HFF-Myc (cell line): ENCODE measurements at places on chromosomes 12 and 14.

GRCh38 chr14:22870811-22871223, 723 bp upstream of the LRP10 start:
- no peak for DNase-seq

DNA sequence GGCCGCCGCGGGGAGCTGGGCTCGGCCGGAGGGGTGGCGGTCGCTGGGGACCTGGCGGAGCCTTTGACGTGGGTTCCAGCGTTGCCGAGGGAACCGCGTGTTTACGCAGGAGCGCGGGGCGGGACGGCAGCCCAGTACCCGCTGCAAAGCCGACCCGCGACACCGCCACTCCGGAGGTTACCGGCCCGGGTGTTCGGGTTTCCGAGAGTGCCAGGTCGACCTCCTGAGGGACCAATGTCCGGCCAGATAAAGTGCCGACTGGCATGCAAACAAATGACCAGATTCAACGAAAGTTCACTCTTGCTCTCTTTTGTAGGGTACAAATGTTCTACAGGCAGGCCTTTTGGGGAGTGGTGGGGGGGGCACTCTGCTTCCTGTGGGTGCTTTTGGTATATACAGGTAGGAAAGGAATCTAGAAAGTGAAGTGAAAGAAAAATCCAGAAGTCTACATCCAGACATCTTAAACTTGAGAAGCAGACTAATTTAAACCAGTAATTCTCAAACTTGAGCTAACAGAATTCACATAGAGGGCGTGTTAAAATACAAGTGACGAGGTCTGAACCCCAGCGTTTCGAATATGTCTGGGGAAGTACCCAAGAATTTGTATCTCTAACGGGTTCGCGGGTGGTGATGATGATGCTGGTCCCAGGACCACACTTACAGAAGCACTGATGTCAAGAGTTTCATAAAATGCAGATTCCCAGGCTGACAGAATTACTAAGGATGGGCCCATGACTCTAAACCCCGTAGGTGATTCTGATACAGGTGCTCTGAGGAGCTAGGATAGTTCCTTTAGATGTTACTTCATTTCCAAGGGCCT, at the start of gene GPR135:
Gene GPR135, minus strand, starts transcription at position 65 of the 820 bp plus-strand sequence. CDS start 154 bp downstream, outside the sequence.
- DNase-seq: no peak

DNA sequence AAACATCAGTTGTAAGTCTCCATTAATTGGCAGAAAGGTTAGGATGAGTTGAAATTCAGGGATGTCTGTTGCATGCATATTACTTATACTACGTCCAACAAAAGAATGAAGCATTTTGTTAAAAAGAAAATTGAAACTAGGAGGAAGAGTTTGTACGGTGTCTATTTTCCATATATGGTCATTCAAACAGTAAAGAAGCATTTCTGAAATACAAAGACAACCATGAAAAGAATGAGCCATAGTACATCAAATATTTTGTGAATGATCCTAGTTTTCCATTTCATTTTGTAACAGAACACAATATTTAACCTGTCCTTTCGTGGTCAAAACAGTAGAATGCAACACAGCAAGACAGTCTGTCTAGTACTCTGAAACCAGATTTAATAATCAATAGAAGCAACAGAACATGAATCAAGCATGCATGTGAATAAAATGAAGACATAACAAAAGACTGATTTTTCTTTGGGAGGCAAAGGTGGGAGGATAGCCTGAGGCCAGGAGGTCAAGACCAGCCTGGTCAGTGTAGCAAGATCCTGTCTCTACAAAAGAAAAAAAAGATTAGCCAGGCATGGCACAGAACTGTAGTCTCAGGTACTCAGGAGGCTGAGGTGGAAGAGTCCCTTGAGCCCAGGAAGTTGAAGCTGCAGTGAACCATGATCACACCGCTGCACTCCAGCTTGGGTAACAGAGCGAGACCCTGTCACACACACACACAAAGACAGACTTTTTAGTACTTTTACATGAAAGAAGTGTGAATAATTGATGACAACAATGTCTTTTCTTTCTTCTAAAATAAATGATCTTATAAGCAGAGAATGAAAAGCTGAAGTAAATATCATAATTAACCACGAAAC, 156.0 kb downstream of the LRIG3 start:
- no peak for DNase-seq

DNA sequence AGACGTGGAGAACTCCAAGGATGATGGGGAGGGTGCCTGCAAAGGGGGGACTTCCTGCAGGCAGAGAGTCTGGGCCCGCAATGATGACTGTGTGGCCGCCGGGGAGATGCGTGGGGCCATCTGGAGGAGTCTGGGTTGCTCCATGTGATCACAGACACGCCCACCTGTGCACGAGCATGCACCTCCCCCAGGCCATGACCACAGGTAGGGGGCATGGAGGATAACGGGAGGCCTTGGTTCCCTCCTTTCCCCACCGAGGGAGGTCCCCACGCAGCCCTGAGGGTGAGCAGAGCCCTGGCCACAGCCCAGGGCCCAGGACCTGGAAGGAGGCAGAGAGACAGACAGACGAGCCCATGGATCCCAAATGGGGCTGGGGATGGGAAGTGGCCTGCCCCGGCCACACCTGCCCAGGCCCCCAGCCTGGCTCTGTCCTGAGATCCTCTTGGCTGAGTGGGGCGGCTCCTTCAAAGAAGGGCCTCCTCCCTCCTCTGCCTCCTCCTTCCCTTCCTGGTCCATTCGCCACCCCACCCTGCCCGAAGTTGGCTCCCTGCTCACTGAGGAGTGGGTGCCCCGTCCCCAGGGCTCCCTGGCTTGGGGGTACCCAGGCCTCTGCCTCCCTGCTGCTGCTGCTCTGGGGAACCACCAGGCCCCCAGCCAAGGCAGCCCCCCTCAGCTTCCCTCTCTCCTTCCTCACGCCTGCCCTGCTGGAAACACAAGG, 138.2 kb downstream of the CALM1 start:
- no peak for DNase-seq

GRCh38 chr12:117236456-117237001, 46.3 kb upstream of the FBXO21 start:
- DNase-seq: no peak

GRCh38 chr12:51895378-51896135, 7.7 kb downstream of the ANKRD33 start:
- no peak for DNase-seq

- DNase-seq: no peak
These were observed 1349.1 kb downstream of the TMEM121 start for GRCh38 chr14:106875503-106875902.

- peak; percentile 24 for DNase-seq
These were observed 80.8 kb downstream of the ZNF664 start for GRCh38 chr12:124053851-124054250.

DNA sequence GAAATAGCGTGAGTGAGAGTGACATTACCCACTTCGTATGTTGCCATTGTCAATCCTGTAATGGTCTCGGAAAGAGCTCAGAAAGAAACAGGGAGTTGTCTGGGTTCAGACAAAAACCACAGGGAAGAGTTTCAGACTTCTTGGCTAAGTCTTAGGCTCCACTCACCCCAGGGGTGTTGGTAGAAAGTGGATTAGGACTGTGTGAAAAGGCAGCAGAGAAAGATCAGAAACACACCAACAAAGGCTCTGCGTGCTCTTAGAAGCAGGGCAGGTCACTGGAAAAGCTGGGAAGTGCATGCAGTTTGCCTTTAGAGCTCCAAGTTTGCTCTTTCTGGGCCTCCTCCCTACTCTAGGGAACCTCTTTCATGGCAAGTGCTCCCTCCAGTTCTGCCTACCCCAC, 106.1 kb upstream of the PLXNC1 start:
- DNase-seq: no peak

GRCh38 chr12:51976376-51977160, 25.1 kb downstream of the ACVR1B start:
- DNase-seq: no peak

DNA sequence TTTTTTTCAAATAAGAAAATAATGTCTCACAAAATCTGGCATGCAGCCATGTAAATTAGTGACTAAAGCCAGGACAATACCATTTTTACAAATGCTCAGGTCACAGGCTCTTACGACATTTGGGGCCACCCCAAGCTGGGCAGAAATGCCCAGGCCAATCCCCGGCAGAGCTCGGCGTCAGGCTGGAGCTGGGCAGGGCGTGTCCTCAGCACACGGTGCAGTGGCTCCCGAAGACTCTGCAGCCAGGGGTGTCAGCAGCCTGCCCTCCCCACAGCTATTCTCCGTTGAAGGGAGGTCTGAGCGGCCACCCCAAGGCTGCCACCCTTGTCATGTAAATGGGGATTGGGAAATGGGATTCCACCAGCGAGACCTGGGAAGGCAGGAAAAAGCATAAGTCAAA, 158.6 kb downstream of the DICER1 start:
- no peak for DNase-seq

GRCh38 chr12:95642583-95642982, 91.3 kb upstream of the USP44 start:
- DNase-seq: no peak

DNA sequence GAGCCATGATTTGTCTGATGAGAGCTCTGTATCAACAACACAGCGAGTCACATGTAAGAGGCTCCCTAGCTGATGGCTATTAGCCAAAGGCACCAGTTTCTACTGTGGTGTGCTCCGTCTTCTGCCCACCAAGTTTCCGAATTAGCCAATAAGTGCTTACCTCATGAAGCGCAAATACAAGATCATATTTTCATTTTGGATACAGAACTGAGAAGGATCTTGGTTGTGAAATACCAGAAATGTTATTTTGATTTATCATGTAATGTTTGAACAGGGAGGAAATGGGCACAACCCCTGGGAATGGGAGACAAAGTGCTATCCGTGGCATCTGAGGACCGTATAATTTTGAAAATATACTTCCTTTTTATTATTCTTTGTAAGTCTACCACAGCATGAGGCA, 234.3 kb downstream of the DACT1 start:
- DNase-seq: no peak

- no peak for DNase-seq
These were observed 4.3 kb upstream of the KRT72 start for GRCh38 chr12:52605542-52605941.
